Bronchial epithelial cell (primary cell): ENCODE measurements at places on chromosomes 3 and 15.
A peak's percentile ranks its signal among the peaks of the same experiment; 100 is the strongest.

GRCh38 chr3:193134856-193135255 lies 106.2 kb upstream of the PLAAT1 start:
- peak; percentile 86 for DNase-seq

DNA sequence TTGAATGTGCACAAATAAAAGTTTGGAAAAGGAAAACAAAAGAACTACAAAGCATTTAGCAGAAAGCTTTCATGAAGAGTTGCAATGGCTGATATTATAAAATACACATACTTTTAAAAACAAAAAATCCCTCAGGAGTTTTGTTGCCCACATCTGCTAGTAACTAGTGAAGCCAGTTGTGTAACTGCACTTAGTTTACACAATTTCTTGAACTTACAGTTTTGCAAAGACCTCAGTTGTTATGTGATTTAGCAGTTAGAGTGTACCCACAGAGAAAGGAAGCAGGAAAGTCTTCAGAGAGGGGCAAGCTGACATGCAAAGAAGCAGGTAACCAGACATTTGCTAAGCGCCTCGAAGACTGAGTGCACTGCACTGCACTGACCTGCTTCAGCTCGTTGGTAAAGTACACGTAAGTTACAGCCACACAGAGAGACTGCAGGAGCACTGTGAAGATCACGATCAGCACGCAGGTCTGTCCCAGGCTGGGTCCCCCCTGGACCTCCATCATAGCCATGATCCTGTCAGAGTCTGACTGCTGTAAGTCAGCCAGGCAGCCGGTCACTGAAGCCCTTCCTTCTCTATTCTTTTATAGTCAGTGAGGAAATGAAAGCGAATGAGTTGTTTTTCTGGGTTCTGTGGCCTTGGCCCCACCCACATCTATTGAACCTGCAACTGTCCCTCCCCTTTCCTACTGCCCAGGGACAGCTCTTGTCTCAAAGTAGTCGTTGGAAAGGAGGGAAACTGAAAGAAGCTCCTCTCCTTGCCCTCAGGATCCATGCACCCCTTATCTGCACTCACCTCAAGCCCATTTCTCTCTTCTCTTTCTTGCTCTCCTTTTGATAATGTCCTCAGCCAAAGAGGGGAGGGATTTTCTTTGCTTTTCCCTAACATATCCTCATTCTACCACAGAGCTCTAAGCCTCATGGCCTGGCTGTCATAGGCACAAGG lies at the start of gene TNFSF10:
TNFSF10 (minus strand) TSS at position 560 of the 948 bp plus-strand sequence; CDS start at position 514, 46 bp downstream.
- DNase-seq = peak; percentile 81

- DNase-seq = no peak
Observed at GRCh38 chr15:100986158-100986896, 67.2 kb downstream of the LRRK1 start.

DNA sequence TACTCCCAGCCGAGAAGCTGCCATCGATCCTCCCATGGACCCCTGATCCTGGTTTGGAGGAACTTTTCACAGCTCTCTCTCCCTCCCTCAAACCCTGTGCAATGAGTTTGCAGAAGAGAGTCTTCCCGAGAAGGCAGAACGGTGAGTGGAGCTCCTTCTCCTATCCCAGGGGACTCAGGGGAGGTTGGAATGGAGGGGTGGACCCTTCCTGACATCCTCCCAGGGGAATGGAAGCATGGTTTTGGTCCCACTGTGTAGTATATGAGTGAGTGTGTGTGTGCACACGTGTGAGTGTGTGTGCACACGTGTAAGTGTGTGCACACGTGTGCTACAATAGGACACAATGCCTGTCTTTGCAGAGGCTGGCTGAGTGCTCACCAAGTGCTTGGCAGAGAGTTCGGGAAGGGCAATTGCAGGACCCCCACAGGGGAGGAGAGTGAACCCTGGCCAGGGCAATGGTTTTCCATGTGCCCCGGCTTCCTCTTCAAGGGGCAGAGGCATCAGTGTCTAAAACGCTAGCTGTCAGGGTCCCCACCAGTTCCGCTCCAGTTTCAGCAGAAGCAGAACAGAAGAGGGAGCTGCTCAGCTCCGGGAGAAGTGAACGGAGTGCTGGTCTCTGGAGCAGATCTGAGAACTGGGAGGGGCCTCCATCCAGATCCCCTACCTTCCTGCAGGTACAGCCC lies 13.8 kb upstream of the IL16 start:
- no peak for DNase-seq

DNA sequence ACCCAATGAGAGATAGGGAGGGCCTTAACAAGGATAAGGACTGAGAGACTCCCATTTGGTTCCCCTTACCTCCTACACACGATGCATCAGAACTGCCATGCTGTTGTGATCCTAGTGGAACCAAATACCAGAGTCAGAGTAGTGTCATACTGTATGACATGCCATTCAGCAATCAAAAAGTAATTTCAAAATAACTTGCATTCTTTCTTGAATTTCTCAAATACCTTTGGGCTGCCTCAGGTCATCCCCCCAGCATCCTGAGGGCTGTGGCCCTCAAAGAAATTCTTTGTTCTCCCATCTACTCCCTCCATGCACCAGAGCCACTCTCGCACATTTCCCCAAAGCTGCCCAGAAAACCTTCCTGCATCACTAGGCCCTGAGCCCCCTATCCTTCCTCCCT lies 68.9 kb upstream of the PPP2R3A start:
- DNase-seq = no peak

GRCh38 chr3:64352639-64352992 lies 127.3 kb upstream of the PRICKLE2 start:
- no peak for DNase-seq

GRCh38 chr3:167100651-167101050 lies 279.4 kb downstream of the ZBBX start:
- DNase-seq = no peak

DNA sequence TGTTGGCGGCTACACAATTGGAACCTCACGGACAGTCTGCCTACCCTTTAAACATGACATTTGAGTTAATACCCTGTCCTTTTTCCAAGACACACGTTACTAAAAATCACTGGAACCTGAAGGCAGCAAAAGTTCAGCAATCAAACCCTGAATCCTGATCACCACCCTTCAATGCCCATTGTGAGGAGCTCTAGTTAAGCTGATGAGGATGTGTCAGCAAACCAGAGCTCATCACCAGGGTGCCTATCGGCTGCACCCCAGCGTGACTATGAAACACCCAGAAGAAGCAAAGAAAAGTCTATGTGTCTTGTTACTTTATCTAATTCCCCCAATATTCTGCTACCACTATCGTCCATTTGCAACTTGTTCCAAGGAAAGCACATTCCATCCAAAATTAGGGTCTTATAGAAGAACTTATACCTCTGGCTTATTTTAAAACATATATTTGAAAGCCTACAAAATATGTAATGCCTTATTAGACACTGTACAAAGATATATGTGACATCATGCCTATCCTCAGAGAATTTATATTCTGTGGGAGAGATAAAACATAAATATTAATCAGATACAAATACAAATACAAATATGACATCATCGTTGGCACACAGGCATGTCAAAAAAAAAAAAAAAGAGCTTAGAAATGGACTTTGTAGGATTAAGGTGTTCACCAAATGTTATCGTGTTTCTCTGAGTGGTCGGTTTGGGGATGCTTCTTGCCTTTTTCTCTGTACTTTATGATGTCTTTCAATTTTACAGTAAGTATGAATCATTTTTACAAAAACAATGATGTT lies 219.7 kb upstream of the SETMAR start:
- no peak for DNase-seq

DNA sequence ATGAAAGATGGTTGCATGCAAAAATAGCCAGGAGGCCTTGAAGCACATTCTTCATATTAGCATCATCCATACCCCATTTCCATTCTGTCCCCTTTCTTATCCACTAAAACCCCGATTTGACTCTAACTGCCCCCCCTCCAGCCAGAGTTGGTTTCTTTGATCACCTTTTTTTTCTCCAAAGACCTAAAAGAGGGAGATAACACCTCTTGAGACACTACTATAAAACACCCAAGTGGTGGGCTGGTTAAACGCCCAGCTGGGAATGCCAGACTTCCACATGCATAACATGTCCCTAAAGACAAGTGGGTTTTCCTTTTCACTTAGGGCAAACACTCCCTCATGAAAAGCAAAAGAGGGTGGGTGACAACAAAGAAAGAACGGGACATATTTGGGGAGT lies 133.9 kb upstream of the WNT5A start:
- DNase-seq = no peak

GRCh38 chr3:99568663-99569335 lies 69.6 kb upstream of the COL8A1 start:
- DNase-seq = no peak

GRCh38 chr15:72207558-72208085 lies 10.0 kb upstream of the GRAMD2A start:
- no peak for DNase-seq

- no peak for DNase-seq
Observed at GRCh38 chr3:24953060-24953771, 458.6 kb upstream of the THRB start.

DNA sequence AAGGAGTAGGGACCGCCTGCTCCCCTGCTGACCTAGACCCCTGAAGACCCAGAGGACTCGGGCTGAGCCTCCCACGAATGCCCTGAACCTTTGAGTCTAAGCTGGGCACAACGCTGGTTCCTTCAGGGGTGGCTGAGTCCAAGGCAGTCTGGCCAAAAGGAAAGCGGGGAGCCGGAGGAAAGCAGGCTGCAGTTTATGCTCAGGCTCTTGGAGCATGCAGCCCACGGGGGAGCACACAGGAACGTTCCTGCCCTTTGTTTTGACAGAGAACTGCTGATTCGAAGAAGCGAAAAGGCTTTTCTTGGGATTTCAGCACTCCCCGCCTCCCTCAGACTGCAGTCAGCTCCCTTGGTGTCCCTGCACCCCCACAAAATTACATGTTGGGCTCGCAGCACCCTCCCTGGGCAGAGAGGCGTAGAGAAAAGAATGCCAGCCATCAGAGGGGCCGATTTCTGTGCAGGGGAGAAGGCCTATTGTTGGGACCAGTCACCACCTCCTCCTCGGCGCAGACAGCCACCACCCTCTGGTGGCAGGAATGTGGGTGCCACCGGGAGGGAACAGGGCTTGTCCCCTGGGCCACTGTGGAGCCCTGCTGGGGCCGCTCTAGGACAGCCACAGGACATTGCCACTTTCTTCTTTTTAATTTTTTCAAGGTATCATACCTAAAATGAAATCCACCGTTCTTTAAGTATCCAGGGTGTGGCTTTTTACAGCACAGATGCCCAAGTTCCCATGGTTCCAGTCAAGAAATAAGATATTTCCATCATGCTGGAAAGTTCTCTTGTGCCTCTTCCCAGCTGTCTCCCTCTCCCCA lies 72.2 kb downstream of the SMAD6 start:
- peak; percentile 48 for DNase-seq

- DNase-seq = no peak
Observed at GRCh38 chr3:72113564-72113963, 328.6 kb upstream of the PROK2 start.

DNA sequence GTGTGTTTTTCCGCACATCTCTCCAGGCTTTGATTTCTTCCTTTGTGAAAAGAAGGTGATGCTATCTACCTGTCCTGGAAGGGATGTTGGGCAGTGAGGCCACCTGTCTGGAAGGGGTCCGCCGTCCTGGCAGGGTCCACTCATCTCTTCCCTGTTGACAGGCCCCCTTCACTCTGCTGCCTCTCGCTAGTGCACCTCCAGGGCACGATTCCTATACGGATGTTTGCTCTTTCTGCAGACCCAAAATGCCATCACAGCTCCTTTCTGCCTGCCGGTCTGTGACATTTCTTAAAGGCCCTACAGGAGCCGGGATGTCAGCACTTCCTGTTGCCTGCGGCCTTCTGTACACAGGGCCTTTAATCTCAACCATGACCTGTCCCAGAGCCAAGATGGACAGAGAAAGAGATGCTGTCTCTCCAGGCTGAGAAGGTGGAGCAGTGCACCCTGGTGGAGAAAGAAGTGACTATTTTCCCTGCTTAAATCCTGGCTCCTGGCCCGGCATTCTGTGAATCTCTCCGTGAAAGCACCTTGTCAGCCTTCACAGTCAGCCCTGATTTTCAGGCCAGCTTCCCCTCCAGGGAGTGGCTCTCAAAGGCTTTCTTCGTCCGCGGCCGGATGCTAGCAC lies 7.4 kb downstream of the FAM3D start:
- peak; percentile 15 for DNase-seq

- no peak for DNase-seq
Observed at GRCh38 chr15:61382927-61383326, 153.8 kb upstream of the RORA start.

- DNase-seq = no peak
Observed at GRCh38 chr3:172036541-172037215, 2.7 kb upstream of the FNDC3B start.

DNA sequence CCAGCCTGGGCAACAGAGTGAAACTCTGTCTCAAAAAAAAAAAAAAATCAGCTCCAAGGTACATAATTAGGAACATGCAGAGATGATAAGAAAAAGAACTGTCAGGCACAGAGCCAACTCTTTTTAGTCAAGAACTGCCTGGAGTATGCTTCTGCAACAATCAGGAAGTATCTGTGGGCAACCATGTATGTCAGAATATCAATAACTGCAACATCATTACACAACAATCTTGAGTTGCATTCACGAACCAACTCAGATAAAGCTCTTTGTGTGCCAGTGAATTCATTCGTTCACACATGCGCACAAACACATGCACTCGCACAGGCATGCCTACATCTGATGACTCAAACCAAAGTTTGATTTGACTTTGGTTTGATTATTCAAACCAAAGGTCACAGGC lies 32.1 kb downstream of the EFHB start:
- peak; percentile 98 for DNase-seq

DNA sequence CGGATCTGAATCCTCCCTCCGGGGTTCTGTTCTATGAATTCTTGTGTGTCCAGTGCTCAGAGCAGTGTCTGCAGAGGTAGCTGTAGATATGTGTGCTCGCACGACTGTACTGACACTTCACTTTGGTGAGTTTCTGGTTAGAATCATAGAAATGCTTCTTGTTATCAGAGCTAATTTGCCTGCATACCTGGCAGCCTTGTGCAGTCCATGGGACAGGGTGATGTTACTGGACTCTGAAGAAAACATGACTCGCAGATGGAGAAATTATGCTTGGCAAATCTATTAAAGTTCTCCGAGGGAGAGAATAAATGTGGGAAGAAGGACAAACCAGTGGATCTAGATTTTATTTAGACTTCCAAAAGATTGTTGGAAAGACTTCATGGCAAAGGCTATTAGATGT lies 12.2 kb downstream of the CGNL1 start:
- DNase-seq = no peak

- DNase-seq = peak; percentile 32
Observed at GRCh38 chr15:57647791-57648130, 56.1 kb downstream of the MYZAP start.

- no peak for DNase-seq
Observed at GRCh38 chr3:30020380-30020779, 586.0 kb upstream of the TGFBR2 start.

DNA sequence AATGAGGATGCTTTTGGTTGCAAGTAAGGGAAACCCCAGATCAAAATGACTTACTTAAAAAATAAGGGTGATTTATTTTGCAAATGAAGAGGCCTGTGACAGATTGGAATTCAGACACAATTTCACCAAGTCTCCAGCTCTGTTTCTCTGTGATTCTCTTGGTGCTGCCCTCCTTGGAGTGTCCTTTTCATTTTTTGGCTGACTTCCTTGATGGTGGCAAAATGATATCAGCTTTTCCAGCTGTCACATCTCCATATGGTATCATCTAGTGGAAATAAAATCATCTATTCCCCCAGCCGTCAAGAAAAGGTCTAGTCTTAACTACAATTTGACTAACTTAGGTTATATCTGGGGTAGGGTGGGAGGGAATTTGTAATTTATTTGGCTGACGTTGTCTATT lies 68.5 kb upstream of the SLC25A26 start:
- DNase-seq = no peak

- DNase-seq = peak; percentile 43
Observed at GRCh38 chr3:31724651-31725050, 191.9 kb downstream of the STT3B start.

GRCh38 chr15:66290518-66290917 lies 2.9 kb upstream of the DIS3L start:
- DNase-seq = peak; percentile 10

- no peak for DNase-seq
Observed at GRCh38 chr3:112372396-112372795, 39.4 kb downstream of the CD200 start.
